NCI-H1417 (cell line): ENCODE measurements at places on chromosomes 1 and 21.

- no peak for DNase-seq
Measured at GRCh38 chr1:50603274-50604271, 180.3 kb upstream of the DMRTA2 start.

- no peak for DNase-seq
Measured at GRCh38 chr1:20697563-20697962, 20.2 kb downstream of the KIF17 start.

- no peak for DNase-seq
Measured at GRCh38 chr1:22957066-22957465, 15.6 kb downstream of the LACTBL1 start.

GRCh38 chr1:15949453-15950245, 26.3 kb downstream of the ZBTB17 start:
- no peak for DNase-seq

DNA sequence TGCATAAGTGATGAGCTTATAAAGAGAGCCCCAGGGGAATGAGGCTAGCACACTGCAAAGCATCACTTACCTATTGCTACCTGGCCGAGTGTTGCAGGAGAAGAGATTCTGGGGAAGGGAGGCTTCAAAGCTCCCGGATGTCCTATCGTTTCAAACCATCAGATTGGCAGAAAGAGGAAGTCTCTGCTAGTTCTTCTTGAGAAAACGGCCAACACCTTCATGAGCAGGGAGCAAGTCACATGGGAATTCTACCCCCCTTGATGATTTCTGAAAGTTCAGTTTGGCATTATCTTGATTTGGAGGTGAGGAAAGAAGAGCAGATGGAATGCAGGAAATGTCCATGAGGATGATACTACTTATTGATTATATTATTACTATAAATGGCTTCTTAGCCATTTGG, 16.2 kb downstream of the SYF2 start:
- DNase-seq: no peak

- peak; percentile 92 for DNase-seq
Measured at GRCh38 chr21:31604591-31605190, 54.8 kb upstream of the SOD1 start.
